Dermis blood vessel endothelial cell (primary cell): ENCODE measurements at places on chromosomes 11 and 22. TPM values are rescaled to one million over a fixed set of nuclear protein-coding genes. Genes with fewer than 3 reads are reported as not detected.

The CARD18 gene
- not detected in 2 replicates for total RNA-seq

The TESMIN gene
- total RNA-seq, result 2.4 and 6.0 TPM in 2 replicates

The TPBGL gene
- 0.17 TPM in 1 of 2 replicates, not detected in the other for total RNA-seq

The UBQLNL gene
- total RNA-seq, result 0.05 TPM in 1 of 2 replicates, not detected in the other

The KCNK7 gene
- total RNA-seq, result 0.14 and 0.17 TPM in 2 replicates

The OR52N4 gene
- total RNA-seq, result 0.17 TPM in 1 of 2 replicates, not detected in the other

The IL18 gene
- total RNA-seq, result 0.33 and 0.34 TPM in 2 replicates

The MS4A3 gene
- not detected in 2 replicates for total RNA-seq

The LYVE1 gene
- 64.6 and 70.3 TPM in 2 replicates for total RNA-seq

The WBP2NL gene
- 0.34 TPM in 1 of 2 replicates, not detected in the other for total RNA-seq

The MMP10 gene
- total RNA-seq, result 5.0 and 7.3 TPM in 2 replicates

The CDC45 gene
- total RNA-seq, result 12.4 and 35.3 TPM in 2 replicates

The MMP3 gene
- not detected in 2 replicates for total RNA-seq

The TMEM132A gene
- total RNA-seq, result 99.5 and 112 TPM in 2 replicates

The C22orf42 gene
- not detected in 2 replicates for total RNA-seq

The OR52H1 gene
- not detected in 2 replicates for total RNA-seq

The VPS37C gene
- 9.7 and 14.1 TPM in 2 replicates for total RNA-seq

The CDHR5 gene
- total RNA-seq, result not detected in 2 replicates

The TMEM121B gene
- total RNA-seq, result 0.05 and 0.17 TPM in 2 replicates

The KCNK4 gene
- total RNA-seq, result 0.17 TPM in 1 of 2 replicates, not detected in the other

The ADAMTS8 gene
- not detected in 2 replicates for total RNA-seq

The EXPH5 gene
- under 0.01 and 0.09 TPM in 2 replicates for total RNA-seq

The PATE1 gene
- not detected in 2 replicates for total RNA-seq

The MYO7A gene
- 7.7 and 8.7 TPM in 2 replicates for total RNA-seq

The MB gene
- total RNA-seq, result not detected in 2 replicates
